Testis (tissue), 5 donors: ENCODE measurements at places on chromosomes 1 and 21. TPM values are rescaled to one million over a fixed set of nuclear protein-coding genes. Genes with fewer than 3 reads are reported as not detected.

The C4BPA gene
- total RNA-seq: 0.43 TPM

The KRTAP8-1 gene
- not detected for total RNA-seq

The SLC45A3 gene
- 7.3 TPM for total RNA-seq

DNA sequence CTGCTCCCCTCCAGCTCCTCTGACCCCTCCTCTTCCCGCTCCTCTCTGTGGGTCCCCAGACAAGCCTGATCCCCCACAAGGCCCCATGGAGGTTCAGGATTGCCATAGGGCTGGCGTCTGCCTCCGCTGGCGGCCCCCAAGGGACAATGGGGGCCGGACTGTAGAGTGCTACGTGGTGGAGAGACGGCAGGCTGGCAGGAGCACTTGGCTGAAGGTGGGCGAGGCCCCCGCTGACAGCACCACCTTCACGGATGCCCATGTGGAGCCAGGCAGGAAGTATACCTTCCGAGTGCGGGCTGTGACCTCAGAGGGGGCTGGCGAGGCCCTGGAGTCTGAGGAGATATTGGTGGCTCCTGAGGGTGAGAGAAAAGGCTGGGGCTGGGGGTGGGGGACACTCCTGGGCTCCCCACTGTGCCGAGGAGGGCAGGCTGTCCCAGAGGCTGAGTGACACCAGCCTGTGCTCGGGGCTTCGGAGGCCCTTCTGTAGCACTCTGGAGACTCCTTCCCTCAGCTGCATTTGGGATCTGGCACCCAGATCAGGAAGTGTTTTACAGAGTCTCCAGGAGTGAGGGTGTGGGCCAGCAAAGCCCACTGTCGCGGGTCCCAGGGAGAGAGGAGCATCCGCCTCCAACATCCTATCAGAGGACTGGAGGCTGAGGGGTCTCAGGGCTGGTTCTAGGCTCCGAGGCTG lies 25.9 kb downstream of the IGFN1 start:
- H3K27me3 ChIP-seq: no peaks in the 10 kb centered on the region
- no peaks in the 10 kb centered on the region for H3K36me3 ChIP-seq
- H3K4me3 ChIP-seq: no peak overlapping the region
- no peak for DNase-seq
- peaks cover 6% of the 10 kb centered on the region for H3K4me1 ChIP-seq

GRCh38 chr1:151372058-151372934 lies at the start of gene SELENBP1:
Gene SELENBP1 (minus strand): TSS chr1:151372705. CDS start chr1:151372641, 64 bp downstream.
- H3K27me3 ChIP-seq: no peaks in the 10 kb centered on the region
- no peaks in the 10 kb centered on the region for H3K36me3 ChIP-seq
- H3K27ac ChIP-seq: peak within 1 kb of the TSS; percentile 61
- DNase-seq: peak; percentile 84
- H3K4me1 ChIP-seq: peaks cover 16% of the 10 kb centered on the region

DNA sequence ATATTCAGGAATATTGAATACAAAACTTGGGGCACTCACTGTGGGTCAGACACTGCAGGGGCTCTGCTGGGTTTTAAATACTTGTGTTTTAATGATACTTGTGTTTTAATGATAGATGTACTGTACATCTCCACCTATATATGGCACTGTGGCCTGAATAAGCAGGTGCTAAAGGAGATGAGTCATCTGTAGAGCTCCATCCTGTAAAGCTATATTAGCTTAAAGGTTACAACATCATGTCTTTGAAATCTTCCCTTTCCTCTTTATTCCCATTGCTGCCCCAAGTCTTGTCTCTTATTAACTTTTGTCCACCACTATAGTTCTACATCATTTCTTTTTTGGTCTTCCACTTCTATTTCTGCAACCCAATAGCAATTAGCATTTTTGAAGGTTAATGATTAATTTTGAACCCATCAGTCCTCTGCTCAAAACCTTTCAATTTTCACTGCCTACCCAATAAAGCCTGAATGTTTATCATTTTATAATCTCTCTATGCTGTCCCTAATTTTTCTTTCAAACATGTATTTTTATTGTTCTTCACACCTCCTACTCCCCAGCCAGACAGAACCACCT lies 113.3 kb upstream of the PTGFR start:
- no peaks in the 10 kb centered on the region for H3K4me1 ChIP-seq
- H3K27ac ChIP-seq: no peak overlapping the region
- no peaks in the 10 kb centered on the region for H3K36me3 ChIP-seq
- no peak for DNase-seq

- no peaks in the 10 kb centered on the region for H3K27me3 ChIP-seq
- no peak overlapping the region for H3K4me3 ChIP-seq
- H3K27ac ChIP-seq: no peak overlapping the region
- H3K36me3 ChIP-seq: no peaks in the 10 kb centered on the region
- no peak for DNase-seq
Measured at GRCh38 chr1:220708936-220709801, 19.0 kb downstream of the C1orf115 start.

- H3K27ac ChIP-seq: no peak overlapping the region
- no peaks in the 10 kb centered on the region for H3K27me3 ChIP-seq
- no peak overlapping the region for H3K4me3 ChIP-seq
Measured at GRCh38 chr1:95221306-95221705, 12.7 kb upstream of the RWDD3 start.
